ENCODE measurements at places on chromosomes 4 and X.
A peak's percentile ranks its signal among the peaks of the same experiment; 100 is the strongest.

- peak; percentile 14 for DNase-seq
Measured at GRCh38 chrX:45712067-45712466, 511.4 kb upstream of the DIPK2B start.

DNA sequence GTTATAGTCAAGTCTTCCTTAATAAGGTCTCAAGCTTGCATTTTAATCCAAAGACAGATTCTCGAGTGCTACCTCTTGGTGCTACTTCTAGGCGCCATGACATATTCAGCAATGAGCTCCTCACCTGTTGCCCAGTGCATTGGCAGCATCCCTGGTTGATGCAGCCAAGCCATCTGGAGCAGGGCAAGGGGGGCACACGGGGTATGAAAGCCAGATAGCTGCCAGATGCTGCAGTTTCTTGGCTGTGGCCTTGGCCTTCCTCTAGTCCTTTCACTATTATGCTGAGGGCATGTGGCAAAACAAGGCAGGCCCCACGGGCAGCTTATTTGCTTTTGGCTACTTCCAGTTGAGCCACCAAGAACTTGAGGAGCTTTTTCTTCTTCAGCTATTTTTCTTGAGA is 168.6 kb upstream of the PGRMC2 start:
- DNase-seq, result no peak

DNA sequence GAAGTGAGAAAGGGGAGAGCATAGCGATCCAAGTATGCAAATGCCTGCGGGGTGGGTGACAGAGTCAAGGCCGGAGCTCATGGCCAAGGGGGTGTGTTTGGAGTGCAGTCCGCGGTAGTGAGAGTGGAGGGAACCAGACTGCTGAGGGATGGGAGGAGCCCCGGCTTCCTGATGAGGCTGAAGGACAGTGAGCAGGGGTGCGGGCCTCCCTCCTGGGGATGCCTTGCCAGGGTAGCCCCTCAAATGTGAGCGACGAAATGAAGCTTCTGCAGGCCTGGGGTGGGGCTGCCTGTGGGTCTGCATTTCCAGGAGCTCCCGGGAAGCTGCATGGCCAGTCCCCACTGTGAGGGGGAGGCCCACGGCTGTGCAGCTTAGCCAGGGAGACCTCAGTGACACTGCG is 45.0 kb downstream of the PSAPL1 start:
- DNase-seq, result no peak

GRCh38 chr4:182876427-182876826 is 40.8 kb downstream of the DCTD start:
- no peak for DNase-seq

GRCh38 chr4:54852602-54853001 is 194.8 kb downstream of the KIT start:
- no peak for DNase-seq

- no peak for DNase-seq
Measured at GRCh38 chr4:8695237-8696219, 103.0 kb downstream of the CPZ start.

DNA sequence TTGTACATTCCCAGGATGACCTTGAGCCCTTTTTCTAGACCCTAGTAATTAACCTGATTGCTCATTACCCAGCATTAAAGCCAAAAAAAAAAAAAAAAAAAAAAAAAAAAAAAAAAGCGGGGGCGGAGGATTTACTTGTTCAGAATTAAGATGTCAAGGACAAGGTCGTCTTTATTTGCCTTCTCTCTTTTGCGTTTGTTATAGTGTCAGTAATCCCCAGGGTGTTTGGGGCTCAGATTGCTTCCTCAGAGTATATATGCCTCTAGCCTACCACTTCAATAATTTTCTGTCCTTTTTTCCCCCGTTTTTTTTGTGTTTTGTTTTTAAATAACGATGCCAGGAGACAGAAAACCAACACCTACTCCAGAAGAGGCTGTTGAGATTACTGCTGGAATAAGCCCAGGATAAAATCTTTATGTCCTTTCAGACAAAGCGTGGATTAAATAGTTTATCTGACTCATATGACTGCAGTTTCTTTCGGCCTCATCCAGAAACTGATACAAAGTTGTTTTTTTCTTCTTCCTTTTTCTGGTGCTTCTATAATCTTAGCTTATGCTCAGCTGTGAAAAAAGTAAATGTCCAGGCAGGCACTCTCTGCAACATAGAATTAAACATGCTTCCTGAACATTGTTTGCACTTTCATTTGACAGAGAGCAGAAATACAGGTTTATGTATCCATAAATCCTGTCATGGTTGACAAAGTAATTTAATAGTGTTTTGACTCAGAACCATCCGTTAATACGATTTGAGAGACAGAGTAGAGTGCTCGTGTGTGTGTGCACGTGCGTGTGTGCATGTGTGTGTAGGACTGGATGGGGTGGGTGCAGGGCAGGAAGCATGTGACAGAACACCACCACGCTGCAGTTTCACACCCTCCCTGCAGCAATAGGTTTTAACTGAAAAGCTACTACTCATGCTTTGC is 138.6 kb downstream of the AFF1 start:
- DNase-seq, result no peak

GRCh38 chr4:183834252-183834651 is 70.9 kb upstream of the STOX2 start:
- DNase-seq, result no peak

- no peak for DNase-seq
Measured at GRCh38 chr4:84938316-84938715, 28.2 kb downstream of the WDFY3 start.

- DNase-seq, result no peak
Measured at GRCh38 chrX:28016823-28017222, 35.6 kb upstream of the DCAF8L1 start.

DNA sequence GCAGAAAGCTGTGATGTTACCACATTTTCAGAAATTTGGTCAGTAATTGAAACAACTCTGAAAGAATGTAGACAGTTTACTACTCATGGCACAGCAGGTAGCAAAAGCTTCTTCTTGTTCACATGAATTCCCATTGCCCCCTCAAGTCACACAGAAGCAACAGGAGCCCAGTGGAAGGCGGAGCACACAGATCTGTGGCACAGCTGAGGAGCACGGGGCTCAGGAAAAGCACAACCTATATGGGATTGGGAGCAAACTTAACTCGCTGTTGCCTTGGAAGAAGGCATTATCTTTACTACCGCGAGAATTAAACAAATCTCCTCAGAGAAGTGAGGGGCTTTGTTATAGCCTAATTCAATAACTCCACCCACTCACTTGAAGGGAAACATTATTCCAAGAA is 358.5 kb downstream of the SPOCK3 start:
- no peak for DNase-seq

GRCh38 chrX:153829799-153830639 is at the start of gene PDZD4:
Gene PDZD4, minus strand, starts transcription at chrX:153830544. Its CDS starts 246 bp downstream, at chrX:153830298.
- DNase-seq, result peak; percentile 22

DNA sequence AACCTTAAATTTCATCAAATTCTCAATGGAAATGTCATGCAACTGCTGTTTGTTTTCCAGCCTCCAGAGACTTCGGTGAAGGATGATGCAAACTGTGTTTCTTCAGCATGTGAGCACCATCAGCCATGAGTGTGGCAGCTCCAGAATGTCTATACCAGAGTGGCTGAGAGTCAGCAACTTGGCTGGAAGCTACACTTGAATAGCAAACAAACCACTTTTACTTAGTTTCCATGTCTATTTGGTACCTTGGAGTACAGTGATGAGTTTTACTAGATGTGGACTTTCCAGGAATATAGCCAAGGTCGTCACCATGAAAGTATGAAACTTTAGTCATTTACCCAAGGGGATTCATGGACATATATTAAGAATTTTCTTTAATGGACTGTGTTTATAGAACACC is 4.3 kb upstream of the IL21 start:
- DNase-seq, result peak; percentile 9

DNA sequence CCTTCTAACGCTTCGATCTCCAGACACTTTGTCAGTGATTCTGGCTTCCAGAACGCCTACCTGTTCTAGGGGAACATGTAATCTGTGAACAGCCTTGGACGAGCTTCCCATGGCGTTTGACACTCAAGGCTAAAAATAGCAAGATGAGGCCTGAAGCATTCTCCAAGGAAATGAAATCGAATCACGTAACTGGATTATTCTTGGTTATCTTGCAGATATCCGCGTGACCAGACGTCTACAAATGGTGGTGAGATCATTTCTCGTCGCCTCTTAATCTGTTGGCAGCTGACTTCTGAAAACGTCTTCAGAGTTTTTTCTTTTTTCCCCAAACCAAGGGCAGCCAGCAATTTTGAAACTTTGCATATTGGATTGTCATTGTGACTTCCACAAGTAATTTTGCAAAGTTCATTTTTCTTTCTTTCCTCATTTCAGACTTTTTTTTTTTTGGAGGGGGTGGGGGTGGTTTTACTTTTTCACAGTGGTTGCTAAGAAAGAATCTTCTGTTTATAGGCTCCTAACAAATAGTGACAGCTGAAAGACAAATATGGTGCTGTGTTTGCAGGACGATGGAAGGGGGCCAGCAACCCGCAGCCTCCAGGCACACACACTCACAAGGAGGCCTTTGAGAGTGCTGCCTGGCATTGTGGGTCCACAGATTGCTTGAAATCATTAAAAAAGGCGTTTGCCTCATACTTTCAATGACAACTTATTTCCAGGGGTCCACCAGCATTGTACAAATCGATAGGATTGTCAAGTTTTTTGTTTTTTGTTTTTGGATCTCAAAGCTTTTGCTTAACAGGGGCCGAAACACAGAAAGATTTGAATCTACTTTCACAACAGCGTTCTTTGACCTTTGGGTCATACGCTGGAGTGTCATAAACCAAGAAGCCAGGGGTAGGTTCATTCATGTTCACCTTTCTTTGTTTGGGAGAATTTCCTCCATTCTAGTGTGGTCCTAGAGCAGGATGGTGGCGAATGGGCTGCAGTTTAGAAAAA is 32.4 kb upstream of the PDLIM3 start:
- DNase-seq, result peak; percentile 95

DNA sequence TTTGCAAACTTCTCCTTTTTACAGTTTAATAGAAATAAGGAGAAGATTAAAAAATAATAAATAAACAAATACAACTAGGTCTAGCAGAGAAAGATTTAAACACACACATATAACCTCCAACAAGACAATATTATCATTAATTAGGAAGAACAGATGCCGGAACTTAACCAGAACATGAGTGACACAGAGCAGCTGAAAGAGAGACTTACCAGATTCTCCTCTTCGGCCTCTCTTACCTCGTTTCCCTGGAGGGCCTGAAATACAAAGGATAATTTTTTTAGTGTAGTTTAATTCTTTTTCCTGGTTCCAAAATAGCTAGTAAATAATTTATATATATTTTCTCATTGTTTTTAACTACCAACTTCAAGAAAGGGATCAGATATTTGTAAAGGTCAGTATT is 252.5 kb downstream of the COL25A1 start:
- DNase-seq, result no peak

DNA sequence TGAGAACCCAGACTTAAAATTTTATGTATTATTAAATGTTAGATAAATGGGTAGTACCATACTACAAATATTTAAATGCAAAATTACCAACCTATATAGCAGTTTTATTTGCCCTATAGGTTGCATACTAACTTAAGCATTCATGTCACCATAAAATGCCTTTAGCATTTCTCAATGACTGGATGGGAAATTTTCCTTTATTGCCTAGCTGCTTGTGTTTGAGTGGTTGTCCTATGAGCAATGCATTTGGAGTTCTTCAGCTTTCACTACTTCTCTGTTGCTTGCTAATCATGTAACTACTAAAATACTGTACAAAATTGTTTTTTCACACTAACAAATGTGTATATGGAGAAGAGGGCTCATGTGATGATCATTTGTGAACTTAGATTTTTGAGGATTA is 44.2 kb upstream of the CEP135 start:
- no peak for DNase-seq

- DNase-seq, result no peak
Measured at GRCh38 chr4:70392057-70392776, 5.5 kb upstream of the OPRPN start.

GRCh38 chr4:53040459-53040815 is 178.3 kb downstream of the RASL11B start:
- DNase-seq, result peak; percentile 70

GRCh38 chr4:140112576-140112975 is 41.4 kb downstream of the MAML3 start:
- no peak for DNase-seq

DNA sequence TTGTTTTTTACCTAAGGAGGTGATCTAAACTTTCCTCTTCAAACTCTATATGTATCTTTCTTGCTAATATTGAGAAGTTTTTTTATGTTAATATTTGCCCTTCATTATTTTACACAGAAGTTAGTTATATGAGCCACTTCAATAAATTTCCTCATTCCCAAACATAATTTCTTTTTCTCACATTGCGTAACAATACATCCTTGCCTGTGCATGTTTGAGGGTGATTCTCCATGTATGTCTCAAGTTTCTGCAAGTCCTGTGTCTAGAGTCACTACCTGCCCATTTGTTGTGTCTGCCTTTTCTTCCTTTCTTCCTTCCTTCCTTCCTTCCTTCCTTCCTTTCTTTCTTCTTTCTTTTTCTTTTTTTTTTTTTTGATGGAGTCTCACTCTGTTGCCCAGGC is 2057.9 kb downstream of the PCDH7 start:
- no peak for DNase-seq

GRCh38 chr4:61877893-61878292 is 677.8 kb downstream of the ADGRL3 start:
- DNase-seq, result peak; percentile 0

GRCh38 chr4:185470501-185471195 is 885 bp downstream of the CCDC110 start:
- DNase-seq, result peak; percentile 40

GRCh38 chr4:5773271-5773555 is 62.2 kb downstream of the EVC start:
- DNase-seq, result no peak

DNA sequence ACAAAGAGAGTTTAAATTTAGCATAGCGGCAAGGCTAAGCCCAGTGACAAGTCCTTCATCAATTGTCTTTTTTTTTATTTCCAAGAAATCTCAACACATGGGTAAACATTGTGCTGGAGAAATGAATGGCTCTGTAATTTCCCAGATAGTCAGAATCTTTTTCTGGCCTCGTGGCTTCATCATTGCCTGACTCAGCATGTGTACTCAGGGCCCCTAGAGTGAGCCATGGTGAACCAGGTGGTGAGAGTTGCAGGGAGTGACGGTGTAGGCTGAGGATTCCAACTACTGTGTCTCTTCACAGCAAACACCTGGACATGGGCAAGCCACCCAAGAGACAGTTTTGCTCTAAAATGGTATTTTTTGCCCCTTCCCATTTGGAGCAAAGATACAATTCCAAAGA is 43.1 kb upstream of the UCP1 start:
- DNase-seq, result no peak

DNA sequence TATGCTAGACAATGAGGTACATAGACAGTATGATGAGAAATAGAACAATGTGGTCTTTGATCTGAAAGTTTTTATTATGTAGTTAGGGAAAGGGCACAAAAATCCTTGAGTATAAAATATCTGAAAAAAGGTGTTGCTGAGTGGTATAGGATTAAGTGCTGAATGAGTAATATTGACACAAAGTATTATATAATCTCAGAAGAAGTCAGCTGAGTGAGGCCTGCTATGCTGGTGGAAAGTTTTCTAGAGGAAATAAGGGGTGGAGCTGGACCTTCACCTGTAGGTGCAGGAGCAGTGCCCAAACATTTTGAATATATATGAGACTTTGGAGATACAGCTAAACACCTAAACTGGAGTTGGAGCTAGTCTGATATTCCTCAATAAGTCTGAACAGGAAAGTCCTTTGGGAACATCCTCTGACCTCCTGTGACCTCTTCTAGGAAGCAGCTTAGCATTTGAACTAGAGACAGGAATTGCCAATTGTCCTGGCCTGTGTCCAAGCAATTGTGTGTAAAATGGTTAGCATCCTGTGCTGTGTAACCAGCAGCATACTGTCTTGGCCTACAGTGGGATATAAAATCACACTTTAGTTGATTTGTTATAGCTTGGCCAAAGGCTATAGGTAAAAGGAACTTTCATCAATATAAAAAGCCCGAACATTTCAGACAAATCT is 285.3 kb downstream of the ANKRD50 start:
- no peak for DNase-seq

- no peak for DNase-seq
Measured at GRCh38 chr4:41632481-41633073, 94.6 kb downstream of the LIMCH1 start.
